ENCODE measurements at places on chromosomes 5 and 9.

- DNase-seq, result no peak
Observed at GRCh38 chr9:135615666-135616618, 23.4 kb downstream of the GLT6D1 start.

DNA sequence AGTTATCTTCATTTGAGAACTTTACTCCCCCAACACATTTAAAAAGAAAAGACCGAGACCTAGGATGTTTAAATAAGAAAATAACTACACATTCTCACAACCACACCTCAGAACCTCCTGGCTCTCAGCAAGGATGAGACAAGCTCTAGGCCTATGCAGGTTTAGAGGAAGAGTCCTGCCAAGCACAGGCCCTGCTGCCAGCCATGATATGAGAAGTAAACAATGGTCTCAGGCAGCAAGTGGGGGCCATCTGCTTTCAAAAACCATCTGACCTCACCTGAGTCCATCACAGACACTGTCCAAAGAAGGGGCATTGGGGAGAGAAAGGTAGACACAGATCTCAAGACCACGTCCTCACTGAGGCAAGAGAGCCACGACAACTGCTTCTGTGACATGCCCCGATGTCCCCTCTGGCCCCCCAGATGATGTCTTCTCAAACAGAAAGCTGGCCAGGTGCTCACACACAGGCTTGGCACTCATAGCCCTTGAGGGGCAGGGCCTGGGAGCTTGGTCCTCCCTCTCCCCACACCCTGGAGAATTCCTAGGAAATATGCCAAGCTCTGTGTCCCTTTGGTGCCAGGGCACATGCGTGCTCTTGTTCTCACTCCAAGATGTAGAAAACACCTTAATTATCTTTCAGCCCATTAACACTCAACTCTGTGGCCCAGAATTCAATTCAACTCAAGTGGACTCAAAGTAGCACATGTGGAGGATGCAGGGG lies 150.4 kb downstream of the FSTL4 start:
- no peak for DNase-seq

DNA sequence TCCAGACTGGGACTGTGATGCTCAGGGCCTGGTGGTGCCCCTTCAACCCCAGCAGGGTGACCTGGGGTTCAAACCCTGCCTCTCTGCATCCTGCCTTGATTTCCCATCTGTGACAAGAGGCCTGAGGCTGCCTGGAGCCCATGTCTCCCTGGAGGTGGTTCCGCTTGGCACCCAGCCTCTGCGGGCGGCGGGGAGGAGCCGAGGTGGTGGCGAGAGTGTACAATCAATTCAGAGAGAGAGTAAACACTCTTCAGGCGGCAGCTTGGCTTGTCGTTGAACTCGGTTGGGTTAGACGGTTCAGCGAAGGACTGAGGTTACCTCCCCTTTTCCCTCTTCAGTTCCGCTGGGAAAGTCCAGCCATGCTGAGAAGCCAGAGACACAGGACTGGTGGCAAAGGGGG lies 39.3 kb downstream of the NTNG2 start:
- DNase-seq, result no peak

- DNase-seq, result no peak
Observed at GRCh38 chr5:156329171-156329611, 2.2 kb downstream of the SGCD start.

DNA sequence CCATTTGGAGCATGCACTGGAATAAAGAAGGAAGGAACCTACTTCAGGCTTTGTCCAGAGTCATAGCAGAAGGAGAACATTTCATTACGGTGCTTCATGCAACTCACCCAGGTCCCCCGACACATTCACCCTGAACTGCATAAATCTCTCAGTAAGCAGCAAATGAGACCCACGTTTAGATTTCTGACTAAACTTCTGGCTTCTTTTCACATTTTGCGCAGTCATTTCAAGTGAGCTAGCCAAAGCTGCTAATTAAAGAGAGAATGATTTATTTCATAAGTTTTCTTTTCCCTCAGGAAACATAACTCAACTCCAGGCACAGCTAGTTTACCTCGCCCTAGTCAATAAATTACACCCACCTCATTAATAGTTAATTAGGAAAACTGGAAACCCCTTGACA lies 88.6 kb upstream of the GAS1 start:
- DNase-seq, result no peak

DNA sequence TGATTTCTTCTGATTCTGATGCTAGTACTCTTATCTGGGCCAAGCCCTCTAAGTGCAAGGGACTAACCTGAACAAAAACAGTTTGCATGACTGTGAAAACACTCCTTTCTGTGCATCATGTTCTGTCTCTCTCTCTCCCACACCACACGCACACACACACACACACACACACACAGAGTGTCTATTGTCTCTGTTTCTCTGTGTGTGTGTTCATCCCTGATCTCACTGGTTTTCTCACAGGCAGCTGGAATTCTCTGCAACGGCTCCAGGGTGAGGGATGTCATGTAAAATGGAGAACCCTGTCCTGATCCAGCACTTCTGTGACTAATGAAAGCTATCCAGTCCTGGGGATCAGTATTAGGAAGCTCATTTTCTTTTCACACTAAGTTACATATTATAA lies 453.1 kb upstream of the RGMB start:
- DNase-seq, result no peak

DNA sequence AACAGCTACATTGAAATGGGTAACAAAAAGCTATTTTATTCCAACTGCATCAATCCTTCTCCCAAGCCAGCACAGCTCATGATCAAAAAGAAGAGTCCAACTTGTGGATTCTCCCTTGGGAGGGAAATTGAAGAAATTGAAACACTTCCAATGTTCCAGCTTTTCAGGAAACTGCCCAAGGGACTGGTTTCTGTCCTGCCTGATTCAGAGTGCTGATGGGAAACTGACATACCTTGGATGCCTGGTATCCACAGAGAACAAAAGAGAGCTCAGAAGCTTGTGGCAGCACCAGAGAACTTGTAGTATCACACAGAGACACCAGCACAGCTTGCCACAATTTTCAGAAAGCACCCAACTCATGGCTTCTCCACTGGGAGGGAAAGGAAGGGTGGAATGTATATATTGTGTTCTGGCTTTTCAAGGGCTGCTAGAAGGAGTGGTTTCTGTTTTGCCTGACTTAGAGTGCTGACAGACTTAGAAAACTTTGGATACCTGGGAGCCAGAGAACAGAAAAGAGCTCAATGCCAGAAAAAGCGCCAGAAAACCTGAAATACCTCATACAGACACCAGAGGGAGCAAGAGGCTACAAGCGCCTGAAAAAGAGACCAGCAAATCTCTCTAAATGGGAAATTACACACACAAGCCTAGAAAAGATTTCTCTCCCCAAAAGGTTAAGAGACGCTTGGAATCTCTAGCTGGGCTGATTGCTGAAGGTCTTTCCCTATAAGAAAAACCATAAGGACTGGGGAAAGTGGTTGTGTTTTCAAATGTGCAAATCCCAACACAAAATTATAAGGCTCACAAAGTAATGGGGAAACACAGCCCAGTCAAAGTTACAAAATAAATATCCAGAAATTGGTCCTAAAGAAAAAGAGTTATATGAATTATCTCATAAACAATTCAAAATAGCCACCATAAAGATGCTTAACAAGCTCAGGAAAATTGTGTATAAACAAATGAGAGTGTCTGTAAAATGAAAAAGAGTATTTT lies 178.8 kb downstream of the SPOCK1 start:
- peak; percentile 57 for DNase-seq

DNA sequence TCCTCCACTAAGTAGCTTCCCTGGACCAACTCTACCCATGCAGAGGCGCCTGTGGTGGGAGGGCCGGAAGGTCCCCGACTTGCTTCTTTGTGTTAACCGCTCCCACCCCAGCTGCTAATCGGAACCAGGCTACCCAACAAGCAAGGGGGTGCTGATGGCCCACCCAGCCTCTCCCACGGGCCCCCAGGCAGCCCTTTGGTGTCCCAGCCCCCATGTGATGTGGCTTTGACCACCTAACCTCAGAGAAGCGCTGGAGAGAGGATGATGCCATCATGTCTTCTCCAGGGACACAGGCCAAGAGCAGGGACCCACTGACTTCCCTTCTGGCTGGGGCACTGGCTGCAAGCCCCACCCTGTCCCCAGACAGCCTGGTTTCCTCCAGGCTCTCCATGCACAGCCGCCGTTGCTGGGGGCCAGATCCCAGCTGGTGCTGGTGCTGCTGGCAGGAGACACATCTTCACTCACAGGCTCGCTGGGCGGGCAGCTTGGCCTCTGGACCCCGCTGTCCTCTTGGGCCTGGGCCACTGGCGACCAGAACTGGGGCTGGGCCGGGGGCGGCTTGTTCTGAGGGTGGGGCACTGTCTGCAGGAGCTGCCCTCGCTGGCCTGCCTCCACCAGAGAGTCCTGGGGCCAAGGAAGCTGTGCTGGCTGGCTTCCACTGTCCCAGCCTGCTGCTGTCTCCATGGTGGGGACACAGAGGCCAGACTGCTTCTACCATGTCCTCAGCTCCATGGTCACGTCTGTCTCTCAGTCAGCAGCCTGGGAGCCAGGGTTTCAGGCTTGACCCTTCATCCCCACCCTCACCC lies 27.8 kb downstream of the LAMC3 start:
- no peak for DNase-seq

- no peak for DNase-seq
Observed at GRCh38 chr5:88877826-88878225, 5.2 kb downstream of the MEF2C start.

- DNase-seq, result peak; percentile 2
Observed at GRCh38 chr5:171946000-171946781, 60.2 kb downstream of the FBXW11 start.

DNA sequence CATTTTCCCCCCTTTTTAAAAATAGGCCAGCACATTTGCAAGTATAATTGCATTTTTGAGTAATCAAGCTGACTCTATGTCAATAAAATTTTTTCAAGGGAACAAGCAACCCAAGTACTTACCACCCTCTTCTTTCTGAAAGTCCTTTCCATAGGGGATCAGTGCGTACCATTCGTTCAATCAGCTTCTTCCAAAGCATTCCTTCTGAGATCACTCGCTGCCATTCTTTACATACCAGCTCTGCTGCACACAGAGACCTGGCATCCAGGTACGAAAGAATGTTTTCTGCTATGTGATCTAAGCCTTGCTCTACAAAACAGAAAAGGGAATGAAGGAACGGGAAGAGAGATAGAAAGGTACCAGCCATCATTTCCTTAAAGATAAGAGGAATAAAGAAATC lies 106.6 kb downstream of the FBXW11 start:
- no peak for DNase-seq

DNA sequence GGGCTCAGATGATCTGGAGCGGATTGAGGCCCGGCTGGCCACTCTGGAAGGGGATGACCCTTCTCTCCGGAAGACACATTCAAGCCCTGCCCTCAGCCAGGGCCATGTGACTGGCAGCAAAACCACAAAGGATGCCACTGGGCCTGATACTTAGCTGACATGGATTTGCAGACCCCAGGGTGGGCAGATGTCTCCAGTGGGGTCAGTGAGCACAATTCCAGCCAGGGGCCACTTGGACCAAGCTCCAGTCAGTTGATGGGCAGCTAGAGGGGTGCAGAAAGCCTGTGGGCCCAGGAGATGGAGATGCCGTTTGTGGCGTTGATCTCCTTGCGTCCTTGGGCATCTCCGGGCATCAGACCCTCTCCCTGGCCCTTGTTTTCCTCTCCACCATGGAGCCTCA lies 46.7 kb downstream of the PSD2 start:
- DNase-seq, result no peak

DNA sequence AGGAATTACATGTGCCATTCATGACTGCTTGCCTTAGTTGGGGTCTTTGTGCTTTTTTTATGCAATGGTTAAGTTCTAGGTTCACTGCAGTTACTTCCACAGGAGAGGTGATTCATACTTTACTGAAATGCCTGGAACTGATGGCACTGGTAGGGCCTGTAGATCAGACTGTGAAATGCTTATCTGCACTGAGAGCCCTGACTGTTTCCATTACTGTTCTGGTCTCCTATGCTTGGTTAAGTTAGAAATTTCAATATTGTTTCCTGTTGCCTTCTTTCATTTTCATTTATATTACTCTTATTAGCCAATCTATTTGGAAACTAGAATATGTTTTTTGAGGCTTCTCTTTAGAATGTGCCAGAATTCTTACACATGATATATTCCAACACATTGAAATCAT lies 484.1 kb upstream of the SEMA6A start:
- DNase-seq, result no peak

- DNase-seq, result no peak
Observed at GRCh38 chr5:163269624-163270023, 167.8 kb upstream of the CCNG1 start.

GRCh38 chr5:25649628-25650265 lies 1005.0 kb upstream of the CDH10 start:
- DNase-seq, result no peak

DNA sequence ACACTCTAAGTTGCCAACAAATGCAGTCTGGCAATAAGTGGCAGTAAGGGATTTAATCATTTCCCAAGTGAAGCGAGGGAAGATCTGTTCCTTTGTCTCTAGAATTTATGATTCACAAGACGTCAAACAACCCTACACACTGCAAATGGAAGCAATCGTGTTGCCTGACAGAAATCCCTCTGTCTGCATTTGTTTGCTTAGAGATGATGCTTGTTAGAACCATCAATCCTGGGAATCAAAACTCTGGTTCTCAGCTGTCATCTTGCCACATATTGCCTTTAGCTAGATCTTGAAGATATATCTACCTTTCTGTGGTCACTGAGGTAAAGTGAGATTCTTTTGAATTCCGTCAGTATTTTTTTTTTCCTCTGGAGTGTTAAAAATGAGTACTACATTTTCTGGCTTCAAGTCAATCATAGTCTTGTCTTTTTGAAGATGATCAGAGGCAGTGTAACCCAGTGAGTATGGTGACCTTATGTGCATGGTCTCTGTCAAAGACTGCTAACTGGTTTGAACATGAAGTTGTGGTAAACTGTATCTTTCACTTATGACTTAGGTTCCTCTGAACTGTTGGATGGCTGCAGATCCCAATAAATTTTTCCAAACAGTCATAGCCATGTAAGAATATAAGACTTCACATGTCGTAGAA lies 106.4 kb upstream of the STARD4 start:
- no peak for DNase-seq

- no peak for DNase-seq
Observed at GRCh38 chr9:104280711-104281110, 186.6 kb downstream of the SMC2 start.

GRCh38 chr9:134705786-134706185 lies 64.2 kb downstream of the COL5A1 start:
- DNase-seq, result no peak

DNA sequence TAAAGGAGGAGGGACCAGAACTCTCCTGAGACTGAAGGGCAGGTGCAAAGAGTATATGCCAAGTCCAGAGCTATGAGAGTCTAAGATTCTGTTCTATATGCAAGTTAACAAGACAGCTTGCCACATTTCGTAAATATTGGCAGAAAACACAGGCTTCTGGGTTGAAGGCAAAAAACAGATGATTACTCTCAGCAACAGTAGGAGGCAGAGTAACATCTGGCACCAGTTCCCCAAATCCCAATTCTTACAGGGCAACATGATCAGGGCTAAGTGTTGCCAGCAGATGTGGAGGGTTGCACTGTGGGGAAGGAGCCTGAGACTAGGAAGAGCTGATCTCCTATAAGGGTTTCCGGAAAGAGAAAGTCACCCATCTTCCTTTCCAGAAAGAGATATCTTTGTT lies 179.4 kb downstream of the PJA2 start:
- DNase-seq, result no peak

GRCh38 chr9:27471366-27471765 lies 52.7 kb upstream of the IFNK start:
- no peak for DNase-seq

All from NT2/D1 (cell line).